Activated CD8-positive, alpha-beta memory T cell treated with anti-CD3 and anti-CD28 coated beads for 1 hour (primary cell): ENCODE measurements at places on chromosomes 7 and 10.

- DNase-seq = no peak
Observed at GRCh38 chr7:116324582-116324981, 114.2 kb downstream of the TES start.

- no peak for DNase-seq
Observed at GRCh38 chr10:102782673-102783551, 39.2 kb downstream of the WBP1L start.

DNA sequence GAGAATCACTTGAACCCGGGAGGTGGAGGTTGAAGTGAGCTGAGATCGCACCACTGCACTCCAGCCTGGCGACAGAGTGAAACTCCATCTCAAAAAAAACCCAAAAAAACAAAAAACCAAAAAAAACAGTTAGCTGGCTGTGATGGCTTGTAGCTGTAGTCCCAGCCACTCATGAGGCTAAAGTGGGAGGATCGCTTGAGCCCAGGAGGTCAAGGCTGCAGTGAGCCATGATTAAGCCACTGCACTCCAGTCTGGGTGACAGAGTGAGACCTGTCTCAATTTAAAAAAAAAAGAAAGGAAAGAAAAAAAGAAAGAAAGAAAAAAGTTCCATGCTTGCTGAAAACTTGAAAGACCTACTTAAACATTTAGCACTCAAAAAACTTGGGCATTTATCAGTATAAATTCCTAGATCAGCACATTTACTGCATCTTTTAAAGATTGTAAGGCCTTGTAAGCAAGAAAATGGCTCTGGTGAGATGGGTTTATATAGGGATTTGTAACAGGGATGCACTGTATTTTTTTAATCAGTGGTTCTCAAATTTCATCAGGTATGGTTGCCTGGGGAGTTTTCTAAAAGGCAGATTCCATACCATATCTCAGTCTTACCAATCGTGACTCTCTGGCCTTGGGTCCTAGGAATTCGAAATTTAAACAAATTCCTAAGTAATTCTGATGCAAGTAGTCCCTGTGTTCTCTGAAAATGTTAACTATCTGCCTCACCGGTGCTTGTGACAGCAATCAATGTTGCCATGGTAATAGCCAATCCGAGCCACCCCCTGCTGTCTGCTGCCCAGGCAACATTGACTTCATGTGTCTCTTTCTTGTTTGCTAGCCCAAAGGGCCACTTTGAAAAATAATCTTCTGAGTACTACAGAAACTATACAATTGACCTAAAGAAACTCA is 11.5 kb upstream of the NT5C2 start:
- no peak for DNase-seq

GRCh38 chr7:155861480-155861868 is 49.2 kb upstream of the SHH start:
- DNase-seq = no peak
